ENCODE measurements at places on chromosomes 4 and X.

DNA sequence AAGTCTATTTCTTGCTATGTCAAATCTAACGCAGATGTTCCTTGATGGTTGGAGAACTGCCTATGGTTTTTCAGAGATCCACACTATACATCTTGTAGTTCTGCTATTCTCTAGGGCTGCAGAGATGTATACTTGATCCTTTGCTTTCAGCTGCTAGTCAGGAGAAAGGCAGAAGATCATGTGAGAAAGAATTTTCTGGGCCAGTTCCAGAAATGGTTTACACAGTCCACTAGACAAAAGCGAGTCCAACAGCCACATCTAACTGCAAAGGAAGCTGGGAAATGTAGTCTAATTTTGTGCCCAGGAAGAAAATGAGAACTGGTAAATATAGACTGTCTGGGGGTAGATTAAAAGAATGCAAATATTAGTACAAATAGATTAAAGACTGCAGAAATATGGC is 394.3 kb upstream of the SLIT2 start:
- no peak for DNase-seq

- no peak for DNase-seq
These were observed 253.2 kb upstream of the CENPE start for GRCh38 chr4:103451341-103451740.

DNA sequence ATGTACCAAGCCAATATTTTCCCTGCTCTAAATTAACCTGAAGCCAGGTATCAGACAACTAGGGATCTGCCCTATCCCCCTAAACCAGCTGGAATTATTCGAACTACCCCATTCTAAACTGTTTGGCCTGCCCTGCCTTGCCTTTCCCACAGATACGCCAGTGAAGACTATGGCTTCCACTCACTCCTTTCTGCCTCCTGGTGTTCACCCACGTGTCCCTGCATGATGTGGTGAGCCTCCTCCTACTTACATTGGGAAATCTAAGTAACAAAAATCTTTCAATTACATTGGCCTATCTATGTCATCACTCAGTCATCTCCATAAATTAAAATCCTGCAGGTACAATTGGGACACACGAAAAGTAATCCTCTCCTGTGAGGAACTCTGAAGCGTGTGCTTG is 6.1 kb upstream of the LDOC1 start:
- DNase-seq: no peak

DNA sequence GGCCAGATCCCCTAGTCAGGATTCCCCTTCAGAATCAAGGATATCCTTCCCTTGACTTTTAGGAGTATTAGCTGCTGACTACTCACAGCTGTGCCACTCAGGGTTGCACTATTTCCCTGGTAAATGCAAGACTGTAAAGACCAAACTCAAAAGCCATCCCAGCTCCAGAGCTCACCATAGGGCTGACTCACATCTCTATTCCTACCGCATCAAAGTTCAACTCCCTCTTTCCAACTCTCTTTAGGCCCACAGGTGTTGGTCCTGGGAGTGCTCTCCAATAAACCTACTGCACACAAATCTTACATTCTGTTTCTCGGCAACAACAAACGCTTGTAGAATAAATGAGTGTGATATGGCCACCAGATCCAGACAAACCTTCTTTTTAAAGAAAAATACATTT is 109.6 kb downstream of the PPP3CA start:
- no peak for DNase-seq

DNA sequence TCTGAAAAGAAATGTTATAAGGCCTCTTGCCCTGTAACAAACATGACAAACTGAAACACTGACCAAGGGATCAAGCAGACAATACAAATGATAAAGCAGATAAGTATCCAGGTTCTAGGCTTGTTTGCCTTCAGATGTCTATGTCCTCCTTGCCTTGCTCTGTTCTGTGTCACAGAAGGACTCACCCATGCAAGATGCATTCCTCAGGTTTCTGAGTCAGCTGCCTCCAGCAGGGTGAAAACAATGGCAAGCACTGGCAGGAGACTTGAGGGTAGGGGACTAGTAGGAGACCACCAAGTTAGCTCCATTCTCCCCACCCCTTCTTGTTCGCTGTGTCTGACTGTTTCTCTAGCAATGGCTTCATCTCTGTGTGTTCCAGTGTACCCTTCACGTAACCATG is 76.6 kb upstream of the CXXC4 start:
- DNase-seq: no peak

DNA sequence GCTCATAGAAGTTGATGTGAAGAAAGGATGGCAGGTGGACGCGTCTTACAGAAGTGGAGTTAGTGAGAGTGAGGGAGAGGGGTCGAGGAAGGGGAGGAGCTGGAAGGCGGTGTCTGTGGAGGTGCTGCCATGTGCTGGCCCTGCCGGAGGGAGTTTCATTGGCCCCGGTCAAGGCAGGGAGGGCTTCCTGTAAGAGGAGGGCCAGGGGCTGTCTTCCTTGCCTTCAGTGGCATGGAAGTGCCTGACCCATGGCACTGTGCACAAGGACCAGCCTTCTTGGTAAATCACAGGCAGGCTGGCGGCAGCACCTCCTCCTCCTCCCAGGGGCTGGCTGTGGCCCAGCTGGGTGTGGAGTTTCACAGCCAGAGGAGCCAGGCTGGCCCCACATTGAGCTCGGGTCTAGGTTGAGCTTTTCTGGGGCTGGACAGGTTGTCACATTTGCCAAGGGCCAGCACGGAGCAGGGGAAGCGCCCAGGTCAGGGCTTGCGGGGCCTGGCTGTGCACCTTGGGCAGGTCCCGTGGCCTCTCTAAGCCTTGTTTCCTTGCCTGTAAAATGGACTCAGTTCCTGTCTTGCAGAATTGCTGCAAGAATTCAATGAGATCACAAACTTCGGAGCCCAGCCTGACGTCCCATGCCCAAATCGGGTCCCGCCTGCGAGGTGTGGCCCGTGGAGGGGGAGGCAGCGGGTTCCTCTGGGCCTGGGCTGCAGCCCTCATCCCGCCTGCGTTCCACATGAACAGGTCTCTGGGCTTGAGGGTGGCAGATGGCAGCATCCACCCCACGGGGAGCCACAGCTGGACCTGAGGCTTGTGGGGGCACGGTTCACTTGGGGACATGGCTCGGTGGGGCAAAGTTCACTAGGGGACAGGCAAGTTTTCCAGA is 7.0 kb downstream of the HTRA3 start:
- no peak for DNase-seq

GRCh38 chr4:111174331-111174730 is 551.5 kb upstream of the PITX2 start:
- DNase-seq: no peak

DNA sequence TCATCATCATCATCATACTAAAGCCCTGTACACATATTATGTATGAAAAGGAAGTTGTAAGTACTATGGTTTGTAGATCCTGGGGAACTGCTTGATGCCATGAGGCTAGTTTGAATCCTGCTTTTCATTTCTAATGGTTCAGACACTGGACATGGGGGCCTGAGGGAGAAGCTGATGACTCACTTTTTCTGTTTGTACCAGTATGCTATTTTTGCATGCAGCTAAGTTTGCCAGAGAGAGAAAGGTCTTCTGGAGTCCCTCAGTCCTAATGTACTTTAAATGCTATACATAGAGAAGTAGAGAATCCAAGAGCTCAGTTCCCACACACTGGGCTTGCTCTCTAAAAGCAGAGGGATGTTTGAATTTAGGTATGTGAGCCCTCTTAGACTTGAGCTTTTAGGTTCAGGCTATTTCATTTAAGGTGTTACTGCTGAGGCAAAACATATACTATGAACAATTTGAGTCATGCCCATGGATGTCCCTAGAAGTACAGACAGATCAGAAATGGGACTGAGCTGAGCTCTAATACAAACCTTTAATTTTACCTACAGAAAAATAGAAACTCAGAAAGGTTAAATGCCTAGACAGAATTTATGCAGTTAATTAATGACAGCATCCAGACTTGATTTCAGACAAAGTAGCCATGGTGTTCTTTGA is 17.6 kb upstream of the HS3ST1 start:
- DNase-seq: no peak

GRCh38 chr4:109206620-109207019 is 95.8 kb downstream of the COL25A1 start:
- no peak for DNase-seq

DNA sequence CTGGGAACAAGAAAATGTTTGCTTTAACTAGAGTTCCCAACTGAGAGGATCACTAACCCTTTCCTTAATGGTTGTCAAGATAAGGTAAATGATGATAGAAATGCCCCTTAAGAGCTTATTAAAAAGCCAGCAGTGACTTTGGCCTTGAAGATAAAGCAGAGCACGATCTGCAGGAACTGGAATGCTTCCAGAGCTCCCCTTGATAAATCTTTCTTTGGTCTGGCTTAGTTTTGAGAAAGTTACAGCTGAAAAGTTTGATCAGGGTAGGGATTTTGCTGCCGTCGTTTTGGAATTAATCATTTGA is 64.0 kb downstream of the PTTG2 start:
- DNase-seq: no peak

GRCh38 chr4:93842601-93843252 is 14.2 kb downstream of the ATOH1 start:
- no peak for DNase-seq

DNA sequence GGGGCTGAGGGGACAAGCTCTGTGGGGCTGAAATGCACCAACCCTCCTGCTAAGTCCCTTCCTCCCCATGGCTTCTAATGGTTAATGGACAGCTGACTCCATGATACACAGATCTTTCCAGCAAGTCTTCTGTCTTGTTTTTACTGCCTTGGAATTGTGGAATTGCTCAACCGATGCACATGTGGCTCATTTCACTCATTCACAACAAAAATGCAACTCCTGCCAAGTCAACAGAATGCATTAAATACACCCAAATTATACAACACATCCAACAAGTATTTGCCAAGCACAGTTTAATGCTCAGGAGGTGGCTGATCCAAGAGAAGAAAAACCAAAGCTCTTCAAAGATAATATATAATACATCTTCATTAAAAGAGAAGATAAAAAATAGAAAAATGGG is 61.9 kb upstream of the PAGE4 start:
- no peak for DNase-seq

- peak; percentile 26 for DNase-seq
These were observed 14.8 kb downstream of the ADGRA3 start for GRCh38 chr4:22500831-22501714.

DNA sequence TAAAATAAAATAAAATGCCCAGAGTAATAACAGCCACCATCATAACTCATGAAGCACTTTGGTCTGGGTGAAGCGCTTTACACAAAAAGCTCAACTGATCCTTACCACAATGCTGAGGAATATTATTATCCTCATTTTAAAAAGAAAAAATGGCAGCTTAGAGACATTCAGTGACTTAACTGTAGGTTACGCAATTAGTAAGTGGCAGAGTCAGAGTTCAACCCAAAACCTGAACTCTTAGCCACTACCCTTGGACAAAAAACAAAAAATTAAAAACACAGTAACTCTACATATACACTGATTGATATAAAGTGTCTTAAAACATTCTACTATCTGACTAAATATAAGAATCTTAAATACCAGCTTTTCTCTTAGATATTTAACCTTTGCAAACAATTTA is 34.9 kb downstream of the MAOB start:
- DNase-seq: no peak

- peak; percentile 56 for DNase-seq
These were observed 1.5 kb downstream of the P2RY8 start for GRCh38 chrX:1535241-1536041.

GRCh38 chrX:81875800-81876199 is 673.9 kb downstream of the SH3BGRL start:
- no peak for DNase-seq

DNA sequence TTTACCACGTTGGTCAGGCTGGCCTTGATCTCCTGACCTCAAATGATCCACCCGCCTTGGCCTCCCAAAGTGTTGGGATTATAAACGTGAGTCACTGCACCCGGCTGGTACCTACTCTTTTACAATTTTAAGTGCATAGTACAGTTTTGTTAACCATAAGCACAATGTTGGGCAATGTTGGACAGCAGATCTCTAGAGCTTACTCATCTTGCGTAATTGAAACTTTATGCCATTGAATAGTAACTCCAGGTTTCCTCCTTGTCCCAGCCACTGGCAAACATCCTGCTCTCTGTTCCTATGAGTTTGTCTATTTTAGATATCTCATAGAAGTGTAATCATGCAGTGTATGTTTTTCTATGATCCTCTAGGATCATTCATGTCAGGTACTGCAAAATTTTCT is 9.3 kb upstream of the CPE start:
- no peak for DNase-seq

- DNase-seq: no peak
These were observed 54.7 kb downstream of the CD38 start for GRCh38 chr4:15832523-15833451.

DNA sequence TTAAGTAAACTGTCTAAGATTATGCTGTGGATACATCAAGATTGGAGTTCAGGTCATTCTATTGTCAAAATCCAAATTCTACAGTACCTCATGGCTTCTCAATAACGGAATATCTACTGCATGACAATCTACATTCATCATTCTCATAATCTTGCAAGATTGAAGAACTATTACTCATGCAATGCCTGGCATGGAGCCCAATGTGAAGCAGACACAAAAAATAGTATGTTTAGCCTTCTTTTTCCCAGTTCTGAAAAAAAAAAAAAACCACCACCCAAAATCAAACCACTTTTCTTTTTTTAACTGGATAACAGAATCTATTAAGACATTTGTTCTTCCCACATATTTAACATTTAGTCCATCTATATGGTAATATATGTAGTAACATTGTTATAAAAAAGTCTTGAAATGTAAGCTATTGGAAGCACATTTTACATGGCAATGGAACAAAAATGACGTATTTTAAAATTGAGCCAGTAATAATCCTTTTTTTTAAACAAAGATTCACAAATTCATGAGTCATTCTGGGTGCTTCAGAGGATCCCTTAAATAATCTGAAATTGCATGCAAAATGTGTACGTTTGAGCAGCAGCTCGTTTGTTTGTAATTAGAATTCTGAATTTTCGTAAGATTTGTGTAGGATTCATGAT is 232.2 kb upstream of the FMR1 start:
- no peak for DNase-seq

GRCh38 chrX:123489011-123489410 is 243.8 kb downstream of the THOC2 start:
- DNase-seq: no peak

Measured in stimulated activated naive CD8-positive, alpha-beta T cell treated with anti-CD3 and anti-CD28 coated beads, Interleukin-15, Interleukin-2, amounts not matched to agents 100 U/mL and 50 U/mL, for 24 hours (primary cell).